Suprapubic skin (tissue), 4 donors: ENCODE measurements at places on chromosomes 16 and 17. TPM values are rescaled to one million over a fixed set of nuclear protein-coding genes. Genes with fewer than 3 reads are reported as not detected.

DNA sequence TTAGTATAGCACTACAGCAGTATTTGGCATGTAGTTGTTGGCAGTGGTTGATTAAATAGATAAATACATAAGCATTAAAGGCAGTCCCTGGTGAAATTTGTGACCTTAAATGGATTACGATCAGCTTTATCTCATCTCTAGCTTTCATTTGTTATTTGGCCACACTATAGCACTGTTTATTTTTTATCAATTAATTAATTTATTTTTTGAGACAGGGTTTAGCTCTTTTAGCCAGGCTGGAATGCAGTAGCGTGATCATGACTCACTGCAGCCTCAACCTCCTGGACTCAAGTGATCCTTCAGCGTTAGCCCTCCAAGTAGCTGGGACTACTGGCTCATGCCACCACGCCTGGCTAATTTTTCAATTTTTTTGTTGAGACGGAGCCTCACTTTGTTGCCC, 18.7 kb upstream of the ARHGAP17 start:
- DNase-seq, result no peak

DNA sequence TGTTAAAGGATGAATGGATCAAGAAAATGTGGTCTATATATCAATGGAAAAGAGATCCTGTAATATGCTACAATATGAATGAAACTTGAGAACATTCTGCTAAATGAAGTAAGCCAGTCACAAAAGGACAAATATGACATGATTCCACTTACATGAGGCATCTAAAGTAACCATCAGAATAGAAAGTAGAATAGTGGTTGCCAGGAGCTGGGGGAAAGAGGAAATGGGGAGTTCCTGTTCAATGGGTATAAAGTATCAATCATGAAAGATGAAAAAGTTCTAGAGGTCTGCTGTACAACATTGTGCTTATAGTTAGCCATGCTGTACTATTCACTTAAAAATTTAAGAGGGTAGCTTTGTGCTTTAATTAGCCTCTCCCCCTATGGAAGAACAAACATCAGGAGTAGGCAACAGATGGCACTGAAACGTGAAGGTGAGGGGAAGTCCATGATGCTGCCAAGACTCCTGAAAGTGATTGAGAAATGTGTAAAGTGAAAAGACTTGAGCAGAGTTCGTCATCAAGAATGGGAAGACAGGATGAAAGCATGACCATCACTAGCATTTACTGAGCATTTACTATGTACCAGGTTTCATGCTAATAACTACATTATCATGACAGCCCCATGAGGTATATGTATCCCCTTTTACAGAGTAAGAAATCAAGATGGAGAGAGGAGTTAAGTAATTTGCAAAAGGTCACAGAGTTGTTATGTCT, 167.2 kb downstream of the CYB561 start:
- DNase-seq, result no peak

DNA sequence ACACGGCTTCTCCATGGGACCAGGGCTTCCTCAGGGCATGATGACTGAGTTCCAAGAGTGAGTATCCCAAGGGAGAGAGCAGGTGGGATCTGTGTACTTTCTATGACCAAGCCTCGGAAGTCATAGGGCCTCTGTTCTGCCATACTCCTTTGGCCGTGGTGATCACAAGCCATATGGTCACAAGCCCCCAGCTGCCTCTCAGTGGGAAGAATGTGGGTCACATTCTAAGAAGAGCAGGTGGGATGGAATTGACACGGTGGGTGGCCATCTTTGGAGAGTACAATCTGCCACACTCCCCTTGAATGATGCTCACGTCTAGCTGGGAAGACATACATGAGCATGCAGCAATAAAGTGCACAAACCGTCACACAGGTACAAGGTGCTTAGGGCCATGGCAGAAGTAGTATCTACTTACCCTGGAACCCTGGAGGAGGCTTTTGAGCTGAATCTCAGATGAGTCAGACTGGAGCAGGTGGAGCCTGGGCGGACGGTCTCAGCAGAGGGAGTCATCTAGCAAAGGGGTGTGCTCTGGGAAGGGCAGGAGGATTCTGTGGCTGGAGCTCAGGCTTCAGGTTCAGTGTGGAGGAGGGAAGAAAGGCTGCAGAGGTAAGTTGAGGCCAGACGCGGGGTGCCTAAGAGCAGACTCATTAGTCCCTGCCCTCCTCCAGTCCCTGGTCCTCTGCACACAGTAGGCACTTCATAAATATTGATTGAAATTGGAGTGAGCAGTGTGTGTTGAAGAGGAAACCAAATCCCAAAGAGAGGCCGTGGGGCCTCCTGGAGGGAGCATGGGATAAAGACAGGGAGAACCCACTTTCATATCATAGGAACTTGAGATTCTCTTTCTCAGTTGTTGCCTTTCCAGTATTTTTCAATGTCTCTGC, 26.6 kb downstream of the GOSR2 start:
- DNase-seq, result no peak

GRCh38 chr17:3535253-3535995, 22.2 kb downstream of the TRPV3 start:
- no peak for DNase-seq

DNA sequence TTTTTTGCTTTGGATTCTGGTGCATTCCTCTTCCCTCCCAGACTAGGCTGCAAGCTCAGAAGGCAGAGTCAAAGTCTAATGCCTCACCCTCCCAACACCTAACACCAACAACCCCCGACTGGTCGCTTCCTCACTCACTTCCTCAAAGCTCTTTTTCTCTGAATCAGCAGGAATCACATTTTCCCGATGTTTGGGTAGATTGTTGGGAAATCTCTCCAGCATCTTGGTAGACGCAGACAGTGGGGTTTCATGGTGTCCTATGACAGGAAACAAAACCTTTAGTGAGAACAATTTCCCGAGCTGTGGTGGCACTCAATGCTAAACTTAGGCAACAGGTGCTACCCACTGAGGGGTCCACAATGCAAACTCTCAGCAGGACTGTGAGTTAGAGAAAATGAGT, 39.9 kb upstream of the ICAM2 start:
- DNase-seq, result no peak

- no peak for DNase-seq
These were observed 28.9 kb upstream of the FBXW10B start for GRCh38 chr17:15648386-15648785.

DNA sequence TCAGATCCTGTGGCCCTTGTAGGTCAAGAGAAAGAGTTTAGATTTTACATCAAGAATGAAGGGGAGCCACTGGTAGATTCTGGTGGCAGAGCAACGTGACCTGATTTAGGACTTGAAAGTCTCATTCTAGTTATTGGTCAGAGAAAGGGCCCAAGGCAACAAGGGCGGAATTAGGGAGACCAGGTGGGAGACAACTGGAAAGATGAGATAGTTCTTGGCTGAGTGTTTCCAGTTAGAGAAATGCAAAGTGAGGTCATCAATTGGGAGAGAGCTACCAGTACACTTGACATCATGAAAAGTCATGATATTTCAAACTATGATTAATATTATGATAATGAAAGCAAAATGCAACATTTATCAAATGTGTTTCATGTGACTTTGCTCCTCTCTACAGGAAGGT, 147.2 kb upstream of the FAM20A start:
- DNase-seq, result no peak

DNA sequence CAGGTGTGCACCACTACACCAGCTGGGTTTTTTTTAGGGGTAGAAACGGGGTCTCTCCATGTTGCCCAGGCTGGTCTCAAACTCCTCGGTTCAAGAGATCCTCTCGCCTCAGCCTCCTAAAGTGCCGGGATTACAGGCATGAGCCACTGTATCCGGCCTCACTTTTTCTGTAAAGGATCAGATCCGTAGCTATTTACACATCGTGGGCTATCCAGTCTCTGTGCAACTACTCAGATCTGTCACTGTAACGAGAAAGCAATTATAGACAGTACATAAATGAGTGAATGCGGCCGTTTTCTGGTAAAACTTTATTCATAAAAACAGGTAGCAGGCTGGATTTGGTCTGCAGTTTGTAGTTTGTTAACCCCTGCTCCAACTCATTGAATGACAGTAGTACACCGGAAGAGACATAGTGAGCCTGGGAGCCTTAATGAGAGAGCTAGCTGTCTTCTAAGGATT, 44.5 kb downstream of the VMP1 start:
- no peak for DNase-seq

DNA sequence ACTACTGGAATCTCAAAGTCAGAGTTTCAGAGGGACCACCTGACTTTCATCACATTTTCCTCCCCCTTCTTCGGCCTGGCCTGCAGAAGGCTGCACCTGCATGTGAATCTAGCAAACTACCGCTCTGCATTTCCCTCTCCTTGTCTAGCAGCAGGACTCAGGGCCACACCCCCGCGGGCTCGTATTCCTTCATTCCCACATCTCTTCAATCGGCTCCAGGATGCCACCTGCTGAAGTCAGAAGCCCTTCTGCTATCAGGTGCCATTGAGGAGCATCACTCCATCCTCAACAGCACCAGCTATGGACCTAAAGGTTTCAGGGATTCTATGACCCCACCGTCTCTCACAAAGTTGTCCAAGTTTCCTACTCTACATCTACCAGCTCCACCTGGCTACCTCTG, 169.5 kb downstream of the VPS53 start:
- no peak for DNase-seq

DNA sequence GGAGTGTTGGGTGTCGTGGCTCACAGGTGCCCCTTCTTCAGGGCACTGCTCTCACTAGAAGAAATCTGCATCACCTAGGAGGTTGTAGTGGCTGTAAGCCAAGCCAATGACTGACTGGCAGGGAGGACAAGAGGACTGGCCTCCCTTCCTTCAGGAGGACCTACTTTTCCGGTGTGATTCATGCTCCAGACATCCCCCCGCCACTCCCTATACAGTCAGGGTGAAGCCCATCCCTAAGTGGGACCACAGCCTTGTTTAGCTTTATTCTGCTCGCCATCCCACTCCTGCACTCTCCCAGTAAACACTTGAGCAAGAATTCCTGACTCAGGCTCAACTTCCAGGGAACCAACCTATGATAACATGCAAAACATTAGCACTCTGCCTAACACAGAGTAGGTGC, 67.0 kb downstream of the PLCG2 start:
- no peak for DNase-seq

- no peak for DNase-seq
These were observed 27.0 kb upstream of the RASD1 start for GRCh38 chr17:17523001-17523730.

- no peak for DNase-seq
These were observed 41.1 kb downstream of the AHSP start for GRCh38 chr16:31568577-31569359.

DNA sequence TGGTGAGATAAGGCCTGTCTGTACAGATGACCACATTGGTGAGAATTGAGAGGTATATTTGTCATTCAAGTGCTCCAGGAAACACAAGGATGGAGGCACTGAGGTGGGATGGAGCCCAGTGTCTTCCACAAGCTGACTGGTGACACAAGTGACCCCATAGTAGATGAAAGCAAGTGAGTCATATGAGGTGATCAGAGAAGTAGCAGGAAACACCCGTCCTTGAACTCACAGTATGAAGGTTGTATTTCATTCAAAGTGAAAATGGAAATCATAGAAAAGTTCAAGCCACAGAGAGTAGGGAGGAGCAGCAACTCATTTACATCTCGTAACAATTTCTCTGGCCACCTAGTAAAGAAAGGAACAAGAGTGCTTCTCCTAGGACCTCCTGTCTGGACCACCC, 609.8 kb downstream of the HS3ST4 start:
- DNase-seq, result no peak

- no peak for DNase-seq
These were observed 27.7 kb downstream of the CDIP1 start for GRCh38 chr16:4510747-4511426.

DNA sequence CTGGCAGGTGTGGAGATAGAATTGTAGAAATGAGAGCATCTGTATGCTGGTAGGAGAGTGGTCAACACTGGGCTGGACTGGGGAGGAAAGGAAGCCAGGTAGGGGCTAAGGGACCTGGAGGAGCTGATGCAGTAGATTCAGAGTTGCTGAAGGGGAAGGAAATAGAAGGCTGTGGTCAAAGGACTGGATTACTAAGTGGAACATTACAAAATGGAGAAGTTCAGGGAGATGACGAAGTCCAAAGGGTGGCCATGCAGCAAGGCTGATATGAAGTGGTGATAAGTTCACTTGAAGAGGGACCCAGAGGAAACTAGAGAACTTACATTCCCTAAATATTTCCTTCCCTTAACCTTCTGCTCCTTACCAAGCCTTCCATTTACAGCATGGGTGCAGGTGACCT, 8.6 kb upstream of the CCL2 start:
- no peak for DNase-seq

GRCh38 chr17:17778308-17779014, 58.3 kb downstream of the SREBF1 start:
- DNase-seq, result no peak

- DNase-seq, result no peak
These were observed 618 bp downstream of the GGA3 start for GRCh38 chr17:75260641-75261335.

DNA sequence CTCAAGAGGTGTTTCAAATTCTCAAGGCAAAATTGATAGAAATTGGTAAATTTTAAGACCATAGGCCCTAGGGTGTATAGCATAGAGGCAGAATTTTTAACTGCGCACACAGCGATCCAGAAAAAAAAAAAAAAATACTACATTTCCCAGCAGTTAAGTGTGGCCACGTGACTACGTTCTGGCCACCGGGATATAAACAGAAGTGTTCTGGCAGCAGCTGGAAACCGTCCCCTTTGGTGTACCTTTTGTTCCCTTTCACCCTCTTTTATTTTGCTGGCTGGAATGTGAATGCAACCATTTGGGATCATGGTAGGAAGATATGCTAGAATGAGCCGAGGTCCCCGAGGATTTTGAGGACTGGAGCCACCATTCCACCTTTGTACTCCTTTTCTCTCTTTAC, 52.7 kb upstream of the AKAP1 start:
- DNase-seq, result no peak

The TBC1D3L gene
- total RNA-seq, result 27.6 TPM

The SMTNL2 gene
- 0.64 TPM for total RNA-seq

The CNGB1 gene
- not detected for total RNA-seq

The ADGRG1 gene
- 202 TPM for total RNA-seq

The TEKT5 gene
- 2.3 TPM for total RNA-seq

The GNAO1 gene
- 6.2 TPM for total RNA-seq
